ENCODE measurements at places on chromosomes 7 and 10. TPM values are rescaled to one million over a fixed set of nuclear protein-coding genes. Genes with fewer than 3 reads are reported as not detected.

GRCh38 chr7:141115965-141116364, 42.1 kb downstream of the TMEM178B start:
- DNase-seq: no peak

GRCh38 chr10:118495499-118495898, 99.9 kb downstream of the PRLHR start:
- DNase-seq: no peak

DNA sequence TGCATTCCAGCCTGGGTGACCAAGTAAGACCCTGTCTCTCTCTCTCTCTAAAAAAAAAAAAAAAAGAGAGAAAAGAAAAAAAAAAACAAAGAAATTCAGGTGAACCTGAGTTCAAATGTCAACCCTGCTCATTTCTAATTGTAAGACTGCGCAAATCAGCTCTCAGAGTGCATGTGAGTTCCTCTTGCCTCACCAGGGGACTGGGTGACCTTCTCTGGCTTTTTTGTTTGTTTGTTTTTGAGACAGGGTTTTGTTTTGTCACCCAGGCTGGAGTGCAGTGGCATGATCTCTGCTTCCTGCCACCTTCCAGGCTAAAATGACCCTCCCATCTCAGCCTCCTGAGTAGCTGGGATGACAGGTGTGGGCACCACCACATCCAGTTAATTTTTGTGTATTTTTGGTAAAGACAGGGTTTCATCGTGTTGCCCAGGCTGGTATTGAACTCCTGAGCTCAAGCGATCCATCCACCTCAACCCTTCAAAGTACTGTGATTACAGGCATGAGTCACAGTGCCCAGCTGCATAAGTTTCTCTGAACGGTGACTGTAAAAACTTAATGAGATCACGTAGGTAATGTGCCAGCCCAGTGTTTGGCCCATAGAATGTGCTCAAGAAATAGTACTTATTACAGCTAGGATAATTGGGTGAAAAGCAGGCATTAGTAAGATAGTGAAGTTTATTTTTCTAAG, 45.3 kb upstream of the BAMBI start:
- no peak for DNase-seq

GRCh38 chr7:92831716-92832533, 4.4 kb downstream of the CDK6 start:
- no peak for DNase-seq

DNA sequence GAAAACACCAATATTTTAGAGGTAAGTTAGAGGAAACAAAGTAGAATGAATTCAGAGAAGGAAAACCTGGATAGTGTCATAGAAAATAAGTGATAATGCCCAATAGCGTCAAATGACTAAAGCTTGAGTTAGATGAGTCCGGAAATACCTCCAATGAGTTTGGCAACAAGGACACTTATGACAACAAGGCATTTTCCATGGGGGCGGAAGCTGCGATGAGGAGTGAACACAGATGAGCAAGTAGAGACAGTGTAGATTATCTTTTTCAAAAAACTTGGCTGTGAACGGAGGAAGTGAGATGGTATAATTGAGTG, 383 bp upstream of the R3HCC1L start:
- no peak for DNase-seq

Gene SPAG6
- 0.67 TPM for total RNA-seq

Gene TAS2R41
- not detected for total RNA-seq

Gene PRSS2
- total RNA-seq: 5.3 TPM

DNA sequence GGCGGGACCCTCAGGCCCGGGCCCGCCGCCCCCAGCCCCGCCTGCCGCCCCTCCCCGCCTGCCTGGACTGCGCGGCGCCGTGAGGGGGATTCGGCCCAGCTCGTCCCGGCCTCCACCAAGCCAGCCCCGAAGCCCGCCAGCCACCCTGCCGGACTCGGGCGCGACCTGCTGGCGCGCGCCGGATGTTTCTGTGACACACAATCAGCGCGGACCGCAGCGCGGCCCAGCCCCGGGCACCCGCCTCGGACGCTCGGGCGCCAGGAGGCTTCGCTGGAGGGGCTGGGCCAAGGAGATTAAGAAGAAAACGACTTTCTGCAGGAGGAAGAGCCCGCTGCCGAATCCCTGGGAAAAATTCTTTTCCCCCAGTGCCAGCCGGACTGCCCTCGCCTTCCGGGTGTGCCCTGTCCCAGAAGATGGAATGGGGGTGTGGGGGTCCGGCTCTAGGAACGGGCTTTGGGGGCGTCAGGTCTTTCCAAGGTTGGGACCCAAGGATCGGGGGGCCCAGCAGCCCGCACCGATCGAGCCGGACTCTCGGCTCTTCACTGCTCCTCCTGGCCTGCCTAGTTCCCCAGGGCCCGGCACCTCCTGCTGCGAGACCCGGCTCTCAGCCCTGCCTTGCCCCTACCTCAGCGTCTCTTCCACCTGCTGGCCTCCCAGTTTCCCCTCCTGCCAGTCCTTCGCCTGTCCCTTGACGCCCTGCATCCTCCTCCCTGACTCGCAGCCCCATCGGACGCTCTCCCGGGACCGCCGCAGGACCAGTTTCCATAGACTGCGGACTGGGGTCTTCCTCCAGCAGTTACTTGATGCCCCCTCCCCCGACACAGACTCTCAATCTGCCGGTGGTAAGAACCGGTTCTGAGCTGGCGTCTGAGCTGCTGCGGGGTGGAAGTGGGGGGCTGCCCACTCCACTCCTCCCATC, 82.7 kb downstream of the PAX2 start:
- no peak for DNase-seq

GRCh38 chr10:127912607-127913367, 5.9 kb downstream of the PTPRE start:
- no peak for DNase-seq

DNA sequence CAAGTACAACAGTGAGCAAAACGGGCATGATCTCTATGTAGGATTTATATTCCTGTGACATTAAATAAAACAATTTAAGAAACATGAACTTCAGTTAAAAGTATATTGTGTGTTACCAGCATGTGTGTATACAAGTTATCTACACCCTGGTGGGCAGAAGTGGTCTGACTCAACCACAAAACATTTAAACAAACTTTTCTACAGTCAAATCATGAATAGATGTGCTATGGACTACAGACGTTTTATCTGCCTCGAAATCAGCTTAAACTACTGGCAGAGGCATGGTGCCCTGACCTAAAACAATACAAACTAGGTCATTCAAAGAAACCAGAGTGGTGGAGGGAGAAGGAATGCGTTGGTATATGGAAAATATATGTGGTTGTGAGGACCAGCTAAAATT, 3.6 kb downstream of the ARL3 start:
- DNase-seq: no peak

Gene SLC39A12
- not detected for total RNA-seq

- no peak for DNase-seq
Measured at GRCh38 chr10:13816195-13816925, 229.6 kb downstream of the PRPF18 start.

Gene RELN
- 5.5 TPM for total RNA-seq

GRCh38 chr10:58648131-58648530, 135.5 kb downstream of the BICC1 start:
- DNase-seq: no peak

Gene HMX3
- total RNA-seq: not detected

Gene FAM25G
- not detected for total RNA-seq

DNA sequence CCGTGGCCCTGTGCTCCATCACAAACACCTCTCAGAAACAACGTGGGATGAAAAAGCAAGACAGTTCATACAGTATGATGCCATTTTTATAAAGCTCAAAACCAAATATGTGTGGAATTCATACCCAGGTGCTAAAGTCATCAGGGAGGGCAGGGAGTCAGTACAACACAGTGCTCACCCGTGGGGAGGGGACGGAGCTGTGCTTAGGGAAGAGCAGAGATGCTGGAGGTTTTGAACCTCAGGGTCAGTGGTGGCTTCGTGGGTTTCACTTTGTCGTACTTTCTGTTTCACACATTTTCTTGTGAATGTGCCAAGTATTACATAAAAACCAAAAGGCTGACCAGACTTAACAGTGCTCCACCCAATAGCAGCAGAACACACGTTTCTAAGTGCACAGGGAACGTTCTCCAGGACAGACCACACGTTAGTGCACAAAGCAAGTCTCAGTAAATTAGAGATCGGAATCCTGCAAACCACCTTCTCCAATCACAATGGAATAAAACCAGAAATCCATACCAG, 21.2 kb downstream of the ZMIZ2 start:
- DNase-seq: no peak

GRCh38 chr10:78960316-78960800, 108.4 kb upstream of the ZMIZ1 start:
- peak; percentile 89 for DNase-seq

GRCh38 chr7:129950191-129950932, 2.4 kb downstream of the UBE2H start:
- DNase-seq: no peak

GRCh38 chr7:134415700-134416099, 43.2 kb downstream of the AKR1B1 start:
- no peak for DNase-seq
